ENCODE measurements at places on chromosomes 2 and 18. TPM values are rescaled to one million over a fixed set of nuclear protein-coding genes. Genes with fewer than 3 reads are reported as not detected.

GRCh38 chr2:105928563-105928962, 183.9 kb downstream of the NCK2 start:
- no peaks in the 10 kb centered on the region for H3K27me3 ChIP-seq
- peaks cover 30% of the 10 kb centered on the region for H3K4me1 ChIP-seq
- no peaks in the 10 kb centered on the region for H3K36me3 ChIP-seq
- H3K27ac ChIP-seq, result no peak overlapping the region

- H3K27ac ChIP-seq, result no peak overlapping the region
- H3K27me3 ChIP-seq, result no peaks in the 10 kb centered on the region
- no peaks in the 10 kb centered on the region for H3K36me3 ChIP-seq
- no peak overlapping the region for H3K4me3 ChIP-seq
These were observed 82.8 kb upstream of the L3MBTL4 start for GRCh38 chr18:6497543-6497942.

The ACTG2 gene
- total RNA-seq, result 0.21 TPM

- no peak for DNase-seq
- no peaks in the 10 kb centered on the region for H3K36me3 ChIP-seq
- H3K27me3 ChIP-seq, result peaks cover 5% of the 10 kb centered on the region
- no peaks in the 10 kb centered on the region for H3K4me1 ChIP-seq
These were observed 292.5 kb downstream of the ALK start for GRCh38 chr2:29628862-29629261.

- H3K27ac ChIP-seq, result no peak overlapping the region
- H3K4me3 ChIP-seq, result no peak overlapping the region
- H3K4me1 ChIP-seq, result peaks cover 3% of the 10 kb centered on the region
- H3K36me3 ChIP-seq, result peaks cover 27% of the 10 kb centered on the region
- no peaks in the 10 kb centered on the region for H3K27me3 ChIP-seq
These were observed 459 bp upstream of the ESPNL start for GRCh38 chr2:238099714-238100048.

The MTA3 gene
- 39.7 TPM for total RNA-seq

The TGFA gene
- total RNA-seq, result not detected

All from activated T-helper 2 cell treated with anti-CD3 and anti-CD28 coated beads, Interferon-gamma antibody, Interleukin-2, Interleukin-4, amounts not matched to agents 10 μg/mL and 5 μg/mL and 100 μg/mL, durations not matched to agents 14 hours and 24 hours and 36 hours (primary cell).